ENCODE measurements at places on chromosomes 13 and 19.
A peak's percentile ranks its signal among the peaks of the same experiment; 100 is the strongest.

GRCh38 chr19:11578258-11579142 is 1.1 kb upstream of the ACP5 start:
- no peak for DNase-seq

- no peak for DNase-seq
These were observed 341.8 kb downstream of the FGF9 start for GRCh38 chr13:22012686-22013085.

DNA sequence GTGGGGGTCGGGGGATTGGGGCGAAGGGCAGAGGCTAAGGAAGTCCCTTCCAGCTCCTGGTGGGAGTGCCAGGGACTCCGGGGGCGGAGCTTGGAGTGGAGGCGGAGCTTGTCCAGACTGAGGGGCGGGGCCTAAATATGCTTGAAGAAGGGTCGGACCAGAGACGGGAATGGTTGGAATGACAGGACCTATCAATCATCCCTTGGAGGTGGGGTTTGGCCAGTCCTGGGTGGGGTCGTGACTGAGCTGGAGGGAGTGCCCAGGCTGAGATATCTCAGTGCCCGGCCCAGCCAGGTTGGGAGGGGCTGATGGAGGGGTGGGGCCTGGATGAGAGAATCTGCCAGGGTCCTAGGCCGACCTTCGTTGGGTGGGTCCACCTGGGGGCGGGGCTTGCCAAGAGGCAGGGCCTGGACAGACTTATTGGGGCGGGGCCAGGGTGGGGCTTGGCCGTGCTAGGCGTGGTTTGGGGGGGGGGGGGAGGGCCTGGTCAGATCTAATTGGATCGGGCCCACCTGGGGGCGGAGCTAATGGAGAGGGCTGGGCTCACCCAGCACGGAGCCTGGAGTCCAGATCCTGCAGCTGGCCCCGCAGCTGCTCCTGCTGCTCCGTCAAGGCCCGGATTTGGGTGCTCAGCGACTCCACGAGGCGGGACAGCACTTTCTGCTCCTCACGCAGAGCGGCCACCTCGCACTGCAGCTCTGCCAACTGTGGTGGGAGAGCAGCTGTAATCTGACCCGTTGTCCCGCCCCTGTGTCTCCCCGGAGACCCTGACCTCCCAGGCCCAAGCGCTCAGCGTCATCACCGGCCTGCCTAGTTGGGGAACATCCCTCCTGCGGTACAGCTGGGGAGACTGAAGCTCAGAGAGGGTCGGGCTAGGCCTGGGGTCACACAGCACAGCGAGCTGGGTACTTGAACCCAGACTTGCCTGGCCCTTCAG is 2.6 kb upstream of the WIZ start:
- DNase-seq = peak; percentile 45

- no peak for DNase-seq
These were observed 59.3 kb downstream of the ATP11A start for GRCh38 chr13:112748947-112749735.

GRCh38 chr19:31882709-31883108 is 462.7 kb upstream of the ZNF507 start:
- DNase-seq = no peak

GRCh38 chr13:35473802-35474201 is 2.7 kb downstream of the MAB21L1 start:
- no peak for DNase-seq

DNA sequence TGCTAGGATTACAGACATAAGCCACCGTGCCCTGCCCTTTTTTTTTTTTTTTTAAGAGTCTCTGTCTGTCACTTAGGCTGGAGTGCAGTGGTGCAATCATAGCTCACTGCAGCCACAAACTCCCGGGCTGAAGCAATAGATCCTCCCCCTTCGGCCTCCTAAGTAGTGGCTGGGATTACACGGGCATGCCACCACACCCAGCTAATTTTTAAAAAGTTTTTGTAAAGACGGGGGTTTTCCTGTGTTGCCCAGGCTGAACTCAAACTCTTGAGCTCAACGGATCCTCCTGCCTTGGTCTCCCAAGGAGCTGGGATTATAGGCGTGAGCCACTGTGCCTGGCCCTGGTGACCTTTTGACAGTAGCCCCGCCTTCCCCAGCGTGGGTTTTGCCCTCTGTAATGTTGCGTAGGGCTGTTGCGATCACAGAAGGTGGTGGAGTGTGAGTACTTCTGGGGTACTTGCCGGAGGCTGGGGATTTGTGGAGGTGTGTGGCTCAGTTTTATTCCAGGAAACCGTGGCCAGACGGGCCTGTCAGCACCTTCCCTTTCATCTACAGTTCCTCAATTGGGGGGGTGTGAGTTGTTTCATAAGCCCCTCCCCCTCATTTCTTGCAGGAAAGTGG is 11.6 kb upstream of the RETN start:
- no peak for DNase-seq

DNA sequence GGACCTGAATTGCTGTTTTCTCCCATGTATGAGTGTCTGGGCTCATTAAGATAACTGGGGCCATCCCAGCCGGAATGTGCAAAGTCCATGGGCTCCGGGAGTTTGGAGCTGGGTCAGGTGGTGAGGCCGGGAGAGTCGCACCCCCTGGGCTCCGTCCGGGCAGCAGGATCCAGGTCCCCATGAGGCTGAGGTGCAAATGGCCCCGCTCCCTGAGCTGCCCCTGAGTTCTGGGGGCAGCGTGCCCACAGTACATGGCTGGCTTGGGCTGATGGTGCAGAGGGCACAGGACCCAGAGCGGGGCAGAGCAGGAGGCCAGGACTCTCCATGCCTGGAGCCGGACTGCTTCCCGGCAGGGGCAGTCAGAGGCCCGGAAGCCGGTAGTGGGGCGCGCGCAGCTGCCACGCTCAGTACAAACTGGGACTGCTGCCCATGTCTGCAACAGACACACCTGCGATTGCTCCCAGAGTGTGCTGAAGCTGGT is 136.0 kb downstream of the KDM4B start:
- DNase-seq = no peak

GRCh38 chr13:51869916-51870315 is 8.1 kb downstream of the CCDC70 start:
- no peak for DNase-seq

- DNase-seq = no peak
These were observed 46.5 kb downstream of the RCBTB2 start for GRCh38 chr13:48486362-48486761.

GRCh38 chr13:32200741-32201140 is 114.4 kb downstream of the ZAR1L start:
- DNase-seq = no peak

- DNase-seq = no peak
These were observed 33.6 kb downstream of the AKAP11 start for GRCh38 chr13:42305503-42305902.

DNA sequence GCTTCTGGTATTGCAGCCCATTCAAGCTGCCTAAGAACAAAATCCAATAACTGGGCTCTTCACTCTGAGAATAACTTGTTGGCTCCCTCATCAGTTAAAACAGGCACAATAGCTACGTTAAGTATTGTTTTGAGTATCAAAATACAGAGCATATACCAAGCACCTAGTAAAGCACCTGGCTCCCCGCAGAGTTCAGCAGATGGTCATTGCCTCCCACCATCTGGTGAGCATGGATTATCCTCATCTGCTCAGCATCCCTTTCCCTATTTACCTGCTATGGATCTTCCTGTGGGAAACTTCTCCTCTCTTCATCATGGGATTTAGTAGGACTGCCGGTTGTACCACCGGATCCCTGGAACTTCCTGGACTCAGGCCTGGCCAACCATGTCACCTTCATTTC is 199.2 kb upstream of the MAB21L1 start:
- DNase-seq = no peak

DNA sequence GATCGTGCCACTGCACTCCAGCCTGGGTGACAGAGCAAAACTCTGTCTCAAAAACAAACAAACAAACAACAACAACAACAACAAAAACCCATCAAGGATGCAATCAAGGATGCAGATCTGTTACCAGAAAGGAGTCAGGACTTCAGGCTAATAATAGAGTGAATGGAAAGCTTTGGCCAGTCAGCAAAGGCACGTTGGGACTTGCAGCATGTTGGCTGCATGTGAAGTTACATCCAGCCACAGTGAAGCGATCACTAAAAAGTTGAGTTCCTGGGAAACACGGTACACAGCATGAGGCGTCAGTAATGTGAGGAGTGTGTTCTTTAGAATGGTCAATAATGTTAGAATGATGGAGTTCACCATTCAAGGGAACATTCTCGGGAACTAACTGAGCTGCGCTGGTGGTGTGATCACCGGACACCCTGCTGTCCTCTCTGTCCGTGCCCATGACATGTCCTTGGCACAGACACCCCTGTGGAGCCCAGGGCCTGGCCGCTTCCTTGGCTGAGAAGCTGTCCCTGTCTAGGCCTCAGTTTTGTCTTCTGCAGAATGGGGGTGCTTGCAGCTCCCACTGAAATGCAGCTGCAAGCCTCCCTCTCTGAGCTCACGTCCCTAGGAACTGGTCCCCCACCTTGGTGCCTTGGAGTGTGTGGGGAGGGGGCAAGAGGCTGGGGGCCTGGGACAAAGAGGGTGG is 2.3 kb upstream of the LGALS7B start:
- no peak for DNase-seq

DNA sequence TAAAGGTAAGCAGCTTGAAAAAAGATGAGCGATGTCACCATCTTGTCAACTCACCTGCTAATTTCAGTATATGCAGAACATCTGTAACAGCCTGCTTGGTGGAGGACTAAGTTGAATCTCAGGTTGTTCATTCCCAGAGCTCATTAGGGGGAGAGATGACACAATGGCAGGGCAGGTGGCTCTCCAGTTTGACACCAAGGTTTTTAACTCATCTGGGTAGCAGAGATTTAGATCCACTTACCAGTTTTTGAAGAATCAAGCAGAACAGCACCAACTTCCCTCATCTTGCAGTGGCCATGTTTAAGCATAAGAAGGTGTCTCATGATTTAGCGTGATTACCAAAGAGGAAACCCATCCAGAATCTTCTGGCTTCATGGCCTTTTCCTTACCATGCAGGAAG is 168.3 kb downstream of the TSHZ3 start:
- no peak for DNase-seq

DNA sequence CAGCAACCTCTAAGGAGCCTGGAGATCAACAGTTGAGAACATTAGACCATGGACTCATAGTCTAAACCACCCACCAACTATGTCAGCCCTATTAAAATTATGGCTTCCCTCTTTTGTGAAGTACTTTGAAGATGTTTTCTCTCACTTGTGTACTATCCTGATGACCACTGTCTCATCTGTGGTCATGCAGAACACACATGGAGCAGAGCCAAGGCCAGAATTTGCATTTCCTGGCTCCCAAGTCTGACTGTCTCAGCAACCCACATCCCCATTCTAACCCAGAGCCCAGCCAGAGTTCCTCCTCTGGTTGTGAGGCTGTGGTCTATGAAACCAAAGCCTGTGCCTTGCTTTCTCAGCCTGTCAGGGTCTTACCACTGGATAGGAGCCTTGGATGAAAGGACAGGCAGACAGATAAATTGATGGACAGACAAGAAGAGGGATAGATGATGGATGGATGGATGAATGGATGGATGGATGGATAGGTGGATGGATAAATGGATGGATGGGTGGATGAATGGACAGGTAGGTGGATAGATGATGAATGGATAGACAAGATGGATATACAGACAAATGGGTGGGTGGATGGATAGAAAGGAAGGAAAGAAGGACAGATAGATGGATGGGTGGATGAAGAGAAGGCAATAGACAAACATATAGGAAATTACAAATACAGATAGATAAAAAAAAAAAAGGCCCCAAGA is 35.4 kb downstream of the ZNF557 start:
- DNase-seq = no peak

DNA sequence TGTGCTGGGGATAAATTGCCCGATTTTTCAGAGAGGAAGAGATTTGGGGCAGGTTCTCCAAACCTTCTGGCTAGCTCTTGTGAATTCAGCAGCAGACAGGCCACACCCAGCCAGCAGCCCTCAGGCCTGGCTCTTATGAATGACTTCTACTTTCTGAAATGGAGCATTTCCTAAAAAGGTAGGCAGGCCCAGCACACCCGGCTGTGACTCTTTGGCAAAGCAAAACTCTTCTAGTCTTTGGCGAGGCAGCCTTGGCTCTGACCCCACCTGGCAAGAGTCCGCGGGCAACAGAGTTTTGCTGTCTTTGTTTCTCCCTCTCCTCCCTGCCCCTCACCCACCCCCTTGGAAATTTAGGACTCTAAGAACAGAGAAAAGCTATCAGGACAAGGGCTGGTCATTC is 221.2 kb downstream of the ZNF536 start:
- DNase-seq = no peak

DNA sequence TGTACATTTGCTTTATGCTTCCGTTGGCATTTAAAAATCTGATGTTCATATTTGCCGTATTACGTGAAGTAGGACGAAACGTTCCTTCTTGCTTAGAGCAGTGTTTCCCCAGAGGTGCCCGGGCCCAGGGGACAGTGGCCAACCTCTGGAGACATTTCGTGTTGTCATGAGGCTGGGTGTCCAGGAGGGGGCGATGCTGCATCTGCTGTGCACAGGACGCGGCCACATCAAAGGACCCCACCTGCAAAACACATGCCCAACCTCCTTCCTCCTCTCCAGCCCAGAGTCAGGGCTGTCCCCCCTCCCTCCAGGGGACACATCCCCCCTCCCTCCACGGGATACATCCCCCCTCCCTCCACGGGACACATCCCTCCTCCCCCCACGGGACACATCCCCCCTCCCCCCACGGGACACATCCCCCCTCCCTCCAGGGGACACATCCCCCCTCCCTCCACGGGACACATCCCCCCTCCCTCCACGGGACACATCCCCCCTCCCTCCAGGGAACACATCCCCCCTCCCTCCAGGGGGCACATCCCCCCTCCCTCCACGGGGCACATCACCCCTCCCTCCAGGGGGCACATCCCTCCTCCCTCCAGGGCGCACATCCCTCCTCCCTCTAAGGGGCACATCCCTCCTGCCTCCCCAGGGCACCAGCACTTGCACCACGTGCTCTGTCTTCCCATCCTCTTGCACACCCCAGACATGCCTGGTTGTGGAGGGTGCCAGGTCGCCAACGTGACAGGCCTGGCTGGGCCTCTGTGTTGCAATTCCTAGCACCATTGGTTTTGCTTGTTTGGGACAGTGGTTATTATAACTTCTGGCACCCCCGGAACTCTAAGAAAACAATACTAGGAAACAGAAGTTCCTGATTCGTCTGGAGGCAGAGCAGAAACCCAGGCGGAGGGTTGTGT is 46.7 kb downstream of the GAS6 start:
- peak; percentile 92 for DNase-seq

DNA sequence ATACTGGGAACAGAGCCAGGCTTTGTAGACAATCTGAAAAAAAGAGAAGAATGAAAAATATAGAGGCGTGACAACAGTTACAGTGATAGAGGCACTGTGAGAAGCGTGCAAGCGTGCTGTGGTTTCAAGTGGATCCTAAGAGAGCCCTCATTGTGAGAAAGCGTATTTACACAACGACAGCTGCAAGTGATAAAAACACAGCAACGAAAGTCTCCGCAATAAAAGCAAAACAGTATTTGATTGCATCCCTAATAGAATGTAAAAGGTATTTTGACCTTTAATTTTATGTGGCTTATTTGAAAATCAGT is 642.7 kb upstream of the ARGLU1 start:
- peak; percentile 99 for DNase-seq

- peak; percentile 13 for DNase-seq
These were observed at the start of gene ZNF30 for GRCh38 chr19:34926685-34927375. Gene ZNF30, plus strand, starts transcription at chr19:34926903. Its CDS starts 3,045 bp downstream, at chr19:34929948.

DNA sequence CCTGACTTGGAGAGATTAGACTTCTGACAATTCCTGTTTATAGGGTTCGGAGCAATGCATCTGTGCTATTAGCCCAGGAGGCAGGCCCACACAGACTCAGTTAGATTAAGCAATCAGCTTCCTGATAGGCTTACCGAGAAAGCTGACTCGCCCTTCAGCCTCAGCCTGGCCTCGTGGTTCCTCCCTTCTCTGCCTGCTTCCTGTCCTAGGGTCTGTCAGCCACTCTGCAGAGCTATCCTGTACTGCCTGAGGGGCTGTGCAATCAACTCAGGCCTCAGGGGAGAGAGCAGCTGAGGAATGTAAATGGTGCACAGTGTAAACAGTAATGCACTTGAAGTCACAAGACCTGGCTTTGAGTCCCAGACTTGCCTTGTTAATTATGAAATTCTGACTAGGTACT is 30.7 kb downstream of the HTR2A start:
- peak; percentile 2 for DNase-seq

All from NCI-H1417 (cell line).